Non-pigmented ciliary epithelial cell (primary cell): ENCODE measurements at places on chromosomes 2 and 18.

DNA sequence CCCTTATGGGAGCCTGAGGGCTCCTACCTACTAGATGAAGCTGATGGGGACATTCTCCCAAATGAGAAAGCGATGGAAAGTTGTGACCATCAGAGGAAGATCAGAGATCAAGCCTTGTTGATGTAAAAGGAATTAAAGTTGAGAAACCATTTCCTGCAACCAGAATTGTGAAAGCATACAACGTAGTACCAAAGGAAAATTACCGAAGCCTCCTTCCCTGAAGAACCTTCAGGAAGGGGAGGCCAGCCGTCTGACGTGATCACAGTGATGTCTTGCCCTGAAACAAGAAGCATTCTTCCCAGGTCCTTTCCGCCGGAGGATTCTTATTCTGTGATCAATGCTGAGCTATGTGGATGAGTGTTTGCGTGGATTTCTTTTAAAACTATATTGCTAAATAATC is 211.6 kb upstream of the TNP1 start:
- no peak for DNase-seq

DNA sequence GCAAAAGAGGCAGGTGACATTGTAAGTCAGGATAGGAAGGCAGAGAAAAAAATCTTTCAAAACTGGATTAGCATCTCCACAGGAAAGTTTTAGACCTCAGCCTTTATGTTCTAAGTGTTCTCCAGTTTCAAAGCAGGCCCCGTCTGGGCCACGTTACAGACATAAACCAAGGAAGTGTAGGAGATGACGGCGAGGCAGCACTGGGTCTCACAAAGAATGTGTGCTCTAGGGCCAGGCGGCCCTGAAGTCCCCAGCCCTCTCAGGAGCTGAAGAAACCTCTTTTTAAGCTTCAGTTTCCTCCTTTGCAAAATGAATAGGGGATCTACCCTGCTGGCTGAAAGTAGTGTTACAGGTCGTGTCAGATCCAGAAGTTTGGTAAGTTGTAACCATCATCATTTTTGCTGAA is 81.7 kb downstream of the SPRED2 start:
- DNase-seq, result no peak

GRCh38 chr18:45962461-45962860 is 4.7 kb downstream of the EPG5 start:
- peak; percentile 75 for DNase-seq

- no peak for DNase-seq
Observed at GRCh38 chr18:58758046-58758445, 86.8 kb downstream of the MALT1 start.

DNA sequence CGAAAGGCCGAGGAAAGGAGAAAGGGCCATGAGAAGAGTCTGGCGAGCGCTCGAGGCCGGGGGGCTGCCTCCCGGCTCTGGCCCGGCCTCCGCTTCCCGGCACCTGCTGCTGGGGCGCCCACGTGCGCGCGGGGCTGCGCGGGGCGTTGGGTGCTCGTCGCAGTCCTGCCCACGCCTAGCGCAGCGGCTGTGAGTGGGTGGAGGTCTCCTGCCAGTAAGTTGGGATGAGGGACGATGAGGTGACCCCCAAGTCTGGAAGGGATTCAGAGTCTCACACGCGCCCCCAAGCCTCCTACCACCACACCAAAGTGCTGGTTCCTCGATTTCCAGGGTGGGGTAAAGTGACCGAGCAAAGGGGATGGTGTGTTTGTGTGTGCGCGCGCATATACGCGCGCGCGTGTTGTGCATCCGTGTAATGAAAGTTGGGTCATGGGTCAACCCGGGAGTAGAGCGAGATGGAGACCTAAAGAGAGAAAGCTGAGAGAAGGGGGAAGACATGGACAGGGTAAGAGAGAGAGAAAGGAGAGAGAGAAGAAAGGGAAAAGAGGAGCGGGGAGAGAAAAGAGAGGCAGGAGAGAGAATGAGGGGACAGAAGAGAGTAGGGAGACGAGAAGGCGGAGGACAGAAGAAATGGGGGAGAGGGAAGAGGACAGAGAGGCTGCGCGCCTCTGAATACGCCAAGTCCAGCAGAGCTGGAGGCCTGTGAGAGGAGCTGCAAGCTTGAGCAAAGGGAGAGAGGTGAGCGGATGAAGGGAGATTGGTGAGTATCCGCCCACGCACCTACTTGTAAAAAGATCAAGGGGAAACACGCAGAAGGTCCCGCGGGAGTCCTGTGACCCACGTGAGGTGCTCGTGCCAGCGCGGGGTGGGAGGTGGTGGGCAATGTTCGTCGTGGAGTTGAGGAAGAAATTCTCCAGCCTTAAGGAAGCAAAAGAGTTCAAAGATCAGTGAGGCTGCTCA is 1.7 kb upstream of the NETO1 start:
- no peak for DNase-seq

GRCh38 chr2:233816334-233816733 is 38.0 kb downstream of the HJURP start:
- DNase-seq, result no peak

- no peak for DNase-seq
Observed at GRCh38 chr2:127357591-127357990, 30.2 kb downstream of the MAP3K2 start.

DNA sequence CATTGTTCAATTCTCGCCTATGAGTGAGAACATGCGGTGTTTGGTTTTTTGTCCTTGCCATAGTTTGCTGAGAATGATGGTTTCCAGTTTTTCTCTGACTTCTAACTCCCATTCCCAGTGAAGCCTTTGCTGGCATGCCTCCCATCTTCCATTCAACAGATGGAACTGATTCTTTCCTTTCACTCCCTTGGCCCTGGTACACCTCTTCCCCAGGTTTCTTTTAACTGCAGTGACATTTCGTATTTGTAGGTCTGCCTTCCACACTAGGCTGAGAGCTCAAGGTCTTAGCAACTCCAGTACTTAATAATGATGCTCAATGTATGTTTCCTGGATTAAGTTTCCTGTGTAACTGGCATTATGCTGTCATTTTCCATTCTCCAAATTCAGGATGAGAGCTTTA is 48.5 kb downstream of the GAREM1 start:
- no peak for DNase-seq

DNA sequence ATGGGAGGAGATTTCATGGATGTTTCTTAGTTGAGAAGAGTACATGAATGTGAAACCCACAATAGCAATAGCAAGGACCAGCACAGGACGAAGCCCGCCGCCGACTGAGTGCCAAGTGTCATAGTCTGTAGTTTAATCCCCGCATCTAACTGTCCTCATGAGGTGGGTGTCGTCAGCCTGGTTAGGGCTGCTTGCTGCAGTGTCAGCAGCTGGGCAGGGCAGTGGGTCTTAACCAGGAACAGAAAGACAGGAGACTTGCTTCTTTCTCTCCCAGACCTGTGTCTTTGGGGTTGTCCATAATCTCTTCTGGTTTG is 146.6 kb downstream of the VAPA start:
- DNase-seq, result no peak
